PC-3 (cell line): ENCODE measurements at places on chromosomes 3 and 15. TPM values are rescaled to one million over a fixed set of nuclear protein-coding genes. Genes with fewer than 3 reads are reported as not detected.

DNA sequence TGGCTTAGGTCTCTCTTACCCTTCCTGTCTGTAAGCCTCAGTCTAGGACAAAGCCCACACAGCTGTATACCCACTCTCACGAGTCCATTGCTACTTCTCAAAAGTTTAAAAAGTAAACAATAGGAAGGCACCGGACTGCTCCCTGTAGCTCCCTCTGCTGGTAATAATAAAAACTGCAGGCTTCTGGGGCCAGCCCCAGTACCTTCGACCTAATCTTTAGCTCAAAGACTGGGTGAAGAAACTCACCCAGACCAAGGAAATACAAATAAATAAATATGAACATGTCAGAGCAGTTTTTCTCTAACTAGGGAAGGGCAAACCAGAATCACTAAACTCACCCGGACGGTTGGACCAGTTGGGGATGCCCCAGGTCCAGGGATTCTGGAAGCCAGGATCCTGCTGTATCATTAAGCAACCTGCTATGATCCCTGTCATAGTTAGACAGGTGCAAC, 5.0 kb downstream of the FAM219B start:
- no peak overlapping the region for H3K27ac ChIP-seq
- no peaks in the 10 kb centered on the region for H3K27me3 ChIP-seq
- H3K36me3 ChIP-seq = peaks cover 17% of the 10 kb centered on the region; the same call in 1 of the 2 replicates
- no peak overlapping the region for H3K4me3 ChIP-seq

DNA sequence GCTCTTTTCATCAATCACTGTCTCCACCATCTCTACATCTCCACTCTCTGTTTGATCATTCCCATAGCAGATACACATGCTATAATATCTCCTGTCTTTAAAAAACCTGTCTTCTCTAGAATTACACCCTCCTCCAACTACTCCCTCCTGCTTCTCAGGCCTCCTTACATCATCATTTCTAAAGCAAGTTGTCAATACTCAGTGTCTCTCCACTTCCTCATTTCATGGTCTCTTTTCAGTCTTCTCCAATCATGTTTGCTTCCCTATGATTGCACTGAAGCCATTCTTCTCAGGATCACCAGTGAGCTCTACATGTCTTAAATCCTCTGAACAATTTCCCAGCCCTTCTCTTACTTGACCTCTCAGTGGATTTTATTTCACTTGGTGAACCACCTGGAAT, 87.0 kb upstream of the ZNF280D start:
- peaks cover 18% of the 10 kb centered on the region for H3K4me1 ChIP-seq
- no peaks in the 10 kb centered on the region for H3K36me3 ChIP-seq
- H3K27me3 ChIP-seq = no peaks in the 10 kb centered on the region

The SLC22A13 gene
- total RNA-seq = 0.73 TPM in 1 of 2 replicates, not detected in the other

The PLA2G4D gene
- total RNA-seq = 0.17 and 0.55 TPM in 2 replicates

GRCh38 chr15:78654272-78654671, 13.3 kb upstream of the CHRNB4 start:
- no peak overlapping the region for H3K4me3 ChIP-seq
- no peaks in the 10 kb centered on the region for H3K4me1 ChIP-seq
- DNase-seq = no peak

DNA sequence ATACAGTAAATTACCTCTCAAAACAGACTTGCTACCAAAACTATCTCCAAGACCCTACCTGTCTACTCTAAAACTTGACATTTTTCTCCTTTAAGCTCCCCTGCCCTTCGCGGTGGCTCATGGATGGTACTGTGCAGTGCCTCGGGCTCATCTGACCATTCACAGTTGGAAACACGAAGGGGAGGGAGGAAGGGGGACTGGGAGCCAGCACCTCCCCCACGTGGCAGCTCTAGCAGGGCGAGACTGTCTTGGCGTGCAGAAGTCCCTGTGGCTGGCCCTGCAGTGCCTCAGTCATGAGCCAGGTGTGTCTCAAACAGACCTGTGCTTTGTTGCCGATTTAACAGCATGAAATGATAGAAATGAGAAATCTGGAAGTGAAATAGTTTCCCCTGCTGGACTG, 372.0 kb downstream of the GABRG3 start:
- H3K4me1 ChIP-seq = no peaks in the 10 kb centered on the region
- no peaks in the 10 kb centered on the region for H3K36me3 ChIP-seq
- H3K27ac ChIP-seq = no peak overlapping the region
- DNase-seq = no peak
- no peaks in the 10 kb centered on the region for H3K27me3 ChIP-seq

The SMC4 gene
- total RNA-seq = 129 and 183 TPM in 2 replicates

The CD86 gene
- total RNA-seq = 0.07 TPM in 1 of 2 replicates, not detected in the other

GRCh38 chr3:103513003-103513402, 1078.2 kb downstream of the ZPLD1 start:
- H3K4me3 ChIP-seq = no peak overlapping the region
- H3K27me3 ChIP-seq = no peaks in the 10 kb centered on the region
- no peak for DNase-seq
- no peaks in the 10 kb centered on the region for H3K4me1 ChIP-seq

- H3K4me1 ChIP-seq = no peaks in the 10 kb centered on the region
- DNase-seq = no peak
- no peaks in the 10 kb centered on the region for H3K27me3 ChIP-seq
- no peaks in the 10 kb centered on the region for H3K36me3 ChIP-seq
- no peak overlapping the region for H3K4me3 ChIP-seq
Observed at GRCh38 chr3:185887066-185887465, 50.7 kb downstream of the TRA2B start.

The KNG1 gene
- not detected in 2 replicates for total RNA-seq

DNA sequence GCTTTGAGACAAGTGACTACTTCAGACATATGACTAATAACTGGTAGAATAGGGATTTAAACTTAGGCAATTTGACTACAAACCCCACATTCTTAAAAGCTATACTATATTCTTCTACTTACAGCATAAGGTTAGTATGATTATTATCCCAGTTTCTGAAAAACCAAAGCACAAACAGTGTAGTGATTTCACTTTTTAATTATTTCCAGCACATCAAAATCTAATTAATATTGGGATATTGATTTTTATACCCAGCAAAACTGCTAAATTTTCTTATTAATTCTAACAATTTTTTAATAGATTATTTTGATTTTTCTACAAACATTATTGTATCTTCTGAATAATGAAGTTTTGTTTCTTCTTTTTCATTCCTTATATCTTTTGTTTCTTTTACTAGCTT, 16.9 kb downstream of the EHHADH start:
- no peaks in the 10 kb centered on the region for H3K27me3 ChIP-seq
- H3K4me1 ChIP-seq = no peaks in the 10 kb centered on the region
- H3K36me3 ChIP-seq = peaks cover 19% of the 10 kb centered on the region
- no peak overlapping the region for H3K27ac ChIP-seq

- H3K27me3 ChIP-seq = no peaks in the 10 kb centered on the region
- H3K27ac ChIP-seq = no peak overlapping the region
- H3K4me1 ChIP-seq = no peaks in the 10 kb centered on the region
- no peak overlapping the region for H3K4me3 ChIP-seq
- no peaks in the 10 kb centered on the region for H3K36me3 ChIP-seq
- no peak for DNase-seq
Observed at GRCh38 chr3:125194849-125195601, 17.5 kb downstream of the SLC12A8 start.

- H3K27me3 ChIP-seq = peaks cover 43% of the 10 kb centered on the region
- no peak for DNase-seq
- no peaks in the 10 kb centered on the region for H3K36me3 ChIP-seq
Observed at GRCh38 chr15:31206386-31207181, 105.1 kb upstream of the TRPM1 start.
